ENCODE measurements at places on chromosomes 11 and 22.

DNA sequence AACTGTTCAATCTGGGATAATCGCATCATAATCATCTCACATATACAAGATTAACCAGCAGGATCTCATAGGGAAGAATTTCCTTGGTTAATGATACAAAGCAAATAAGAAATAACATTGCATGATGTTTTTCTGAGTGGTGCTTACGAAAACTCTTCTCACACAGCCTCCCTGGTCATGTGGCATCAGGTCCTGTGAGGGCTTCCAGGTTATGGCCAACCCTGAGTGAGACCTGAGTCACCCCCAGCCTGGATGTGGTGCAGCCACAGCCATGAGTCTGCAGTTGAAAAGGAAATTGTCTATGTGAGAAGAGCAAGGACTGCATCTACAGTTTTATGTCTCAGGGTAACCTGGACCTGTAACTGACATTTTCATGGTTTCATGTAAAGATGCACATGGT lies 90.5 kb upstream of the XKR3 start:
- DNase-seq = peak; percentile 15

- no peak for DNase-seq
Measured at GRCh38 chr11:72777755-72778278, 16.0 kb downstream of the STARD10 start.

- DNase-seq = peak; percentile 89
Measured at GRCh38 chr11:44596525-44597276, 31.2 kb downstream of the CD82 start.

DNA sequence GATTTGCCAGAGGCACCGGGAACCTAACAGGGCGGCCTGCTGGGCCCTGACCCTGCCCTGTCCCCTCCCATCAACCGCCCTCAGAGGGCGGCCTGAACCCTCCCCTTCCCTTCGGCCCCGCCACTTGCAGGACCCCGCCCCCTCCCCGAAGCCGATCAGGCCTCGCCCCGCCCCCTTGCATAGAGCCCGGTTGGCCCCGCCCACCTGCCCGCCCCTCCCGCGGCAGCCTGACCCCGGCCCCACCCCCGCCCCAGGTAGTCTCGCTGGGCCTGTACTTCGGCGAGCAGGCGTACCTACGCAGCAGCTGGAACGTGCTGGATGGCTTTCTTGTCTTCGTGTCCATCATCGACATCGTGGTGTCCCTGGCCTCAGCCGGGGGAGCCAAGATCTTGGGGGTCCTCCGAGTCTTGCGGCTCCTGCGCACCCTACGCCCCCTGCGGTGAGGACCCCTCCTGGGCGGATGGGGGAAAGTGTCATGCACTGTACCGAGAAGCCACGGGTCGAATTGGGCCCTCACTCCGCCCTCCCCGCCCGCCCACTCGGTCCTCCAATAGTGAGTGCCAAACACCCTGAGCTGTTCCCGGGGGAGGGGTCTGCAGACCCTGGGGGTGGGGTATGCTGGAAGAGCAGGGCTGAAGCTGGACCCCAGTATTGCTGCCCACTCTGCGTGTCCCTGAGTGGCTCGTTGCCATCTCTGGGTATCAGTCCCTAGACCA lies 94.1 kb downstream of the CACNA1I start:
- peak; percentile 46 for DNase-seq

Data from activated CD8-positive, alpha-beta T cell treated with anti-CD3 and anti-CD28 coated beads for 36 hours (primary cell).